Retinal pigment epithelial cell (primary cell): ENCODE measurements at places on chromosomes 1 and 21.

DNA sequence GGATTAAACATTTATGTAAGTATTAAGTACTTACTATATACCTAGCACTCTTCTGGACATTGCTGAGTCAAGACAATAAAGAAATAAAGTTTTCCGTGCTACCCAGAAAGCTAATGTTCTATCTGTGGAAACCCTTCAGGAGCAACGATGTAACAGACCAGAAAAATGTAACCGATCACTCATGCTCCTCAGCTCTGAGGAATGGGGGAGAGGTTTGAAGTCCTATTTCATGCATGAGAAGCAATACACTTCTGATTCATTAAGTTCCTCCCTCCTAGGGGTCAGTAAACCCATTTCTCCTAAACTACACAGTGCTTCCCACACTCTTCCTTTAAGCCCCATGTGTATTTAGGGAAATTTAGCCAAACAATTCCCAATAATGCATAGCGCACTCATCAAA, 25.6 kb upstream of the KAZN start:
- no peak for DNase-seq

- peak; percentile 71 for DNase-seq
These were observed 80.1 kb downstream of the STUM start for GRCh38 chr1:226628612-226629155.

- no peak for DNase-seq
These were observed 59.2 kb downstream of the IARS2 start for GRCh38 chr1:220153147-220153546.

DNA sequence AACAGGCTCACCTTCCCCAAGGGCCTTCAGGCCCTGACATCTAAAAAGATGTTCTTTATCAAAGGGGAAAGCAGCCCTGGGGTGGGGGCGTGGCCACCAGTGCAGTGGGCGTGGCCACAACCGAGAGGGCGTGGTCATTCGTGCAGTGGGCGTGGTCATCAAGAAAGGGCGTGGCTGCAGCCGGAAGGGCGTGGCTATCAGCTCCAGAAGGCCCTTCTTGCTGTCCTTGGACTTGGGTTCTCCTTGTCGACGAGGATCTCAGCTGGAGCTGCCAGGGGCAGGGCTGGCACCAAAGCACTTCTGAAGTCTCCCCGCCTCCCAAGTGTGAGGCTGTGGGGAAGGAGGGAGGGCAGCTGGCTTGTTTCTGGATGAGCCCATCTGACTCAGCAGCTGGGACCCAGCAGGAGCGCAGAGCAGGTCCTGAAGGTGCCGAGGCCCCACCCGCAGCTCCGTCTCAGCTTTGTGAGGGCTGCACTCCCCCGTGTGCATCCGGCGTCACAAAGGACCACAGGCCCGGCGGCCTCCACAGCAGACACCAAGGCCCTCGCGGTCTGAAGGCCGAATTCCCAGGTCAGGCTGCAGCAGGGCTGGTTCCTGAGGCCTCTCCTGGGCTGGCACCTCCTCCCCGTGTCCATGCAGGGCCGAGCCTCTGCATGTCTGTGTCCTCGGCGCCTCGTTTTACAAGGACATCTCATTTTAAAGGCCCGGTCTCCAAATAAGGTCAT, 12.8 kb downstream of the PDE9A start:
- DNase-seq: no peak

GRCh38 chr1:35884934-35885333, 1.9 kb downstream of the AGO1 start:
- no peak for DNase-seq

- no peak for DNase-seq
These were observed 579 bp upstream of the TENT5C start for GRCh38 chr1:117605164-117605773.

DNA sequence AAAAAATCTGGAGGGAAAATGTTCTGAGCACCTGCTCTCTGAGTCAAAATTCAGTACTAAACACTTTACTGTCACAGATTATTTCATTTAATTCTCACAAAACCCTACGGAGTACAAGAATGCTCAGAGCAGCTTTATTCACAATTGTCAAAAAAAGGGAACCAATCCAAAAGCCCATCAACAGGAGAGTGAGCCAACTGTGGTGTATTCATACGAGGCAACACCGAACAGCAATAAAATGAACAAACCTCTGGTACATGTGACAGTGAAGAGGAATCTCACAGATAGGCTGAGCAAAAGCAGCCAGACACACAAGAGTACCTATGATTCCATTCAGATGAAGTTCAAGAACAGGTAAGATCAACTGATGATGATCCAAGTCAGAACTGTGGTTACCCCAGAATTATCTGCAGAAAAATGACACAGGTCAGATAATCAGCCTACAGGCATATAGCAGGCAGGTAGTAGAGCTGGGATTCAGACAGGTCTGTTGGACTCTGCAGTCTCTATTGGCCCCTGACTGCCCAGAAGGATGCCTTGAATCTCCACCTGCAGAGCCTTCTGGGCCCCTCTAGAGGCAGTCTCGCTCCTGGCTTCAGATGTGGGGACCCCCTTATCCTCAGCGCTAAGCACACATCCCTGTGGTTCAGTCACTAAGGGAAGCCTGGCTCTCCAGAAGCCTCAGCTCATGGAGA, 19.2 kb downstream of the SLC9A1 start:
- no peak for DNase-seq

- no peak for DNase-seq
These were observed 19.2 kb upstream of the SLC44A5 start for GRCh38 chr1:75630004-75630594.

DNA sequence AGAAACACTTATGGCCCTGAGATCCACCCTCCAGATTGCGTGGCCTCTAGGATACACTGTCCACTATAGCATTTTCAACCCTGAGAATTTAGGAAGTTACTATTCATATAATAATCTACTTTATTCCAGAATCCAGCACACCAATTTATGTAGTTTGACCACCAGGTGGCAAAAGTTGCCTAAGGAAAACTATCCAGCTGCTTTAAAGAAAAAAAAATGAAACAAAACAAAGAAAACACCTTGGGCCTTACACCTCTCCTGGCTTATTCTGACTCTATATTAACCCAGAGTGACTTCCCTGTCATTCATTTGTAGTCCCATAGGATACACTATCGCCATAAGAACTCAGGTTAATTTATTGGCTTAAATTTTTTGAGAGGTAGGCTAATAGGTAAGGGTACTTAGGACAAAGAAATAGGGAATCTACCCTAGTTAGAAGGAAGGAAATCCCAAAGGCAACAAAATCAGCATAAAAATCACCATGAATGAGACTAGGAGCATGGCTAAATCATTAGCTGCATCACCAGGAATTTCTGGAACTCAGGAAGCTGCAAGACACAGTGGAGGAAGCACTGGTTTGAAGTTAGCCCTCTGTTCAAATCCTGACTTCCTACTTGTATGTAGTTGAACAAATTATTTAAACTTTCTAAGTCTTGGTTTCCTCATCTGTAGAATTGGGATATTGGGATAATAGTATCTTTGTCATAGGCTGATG, 107.5 kb downstream of the SPAG17 start:
- DNase-seq: no peak

- no peak for DNase-seq
These were observed 80.8 kb upstream of the DYNLT5 start for GRCh38 chr1:66671455-66671854.

DNA sequence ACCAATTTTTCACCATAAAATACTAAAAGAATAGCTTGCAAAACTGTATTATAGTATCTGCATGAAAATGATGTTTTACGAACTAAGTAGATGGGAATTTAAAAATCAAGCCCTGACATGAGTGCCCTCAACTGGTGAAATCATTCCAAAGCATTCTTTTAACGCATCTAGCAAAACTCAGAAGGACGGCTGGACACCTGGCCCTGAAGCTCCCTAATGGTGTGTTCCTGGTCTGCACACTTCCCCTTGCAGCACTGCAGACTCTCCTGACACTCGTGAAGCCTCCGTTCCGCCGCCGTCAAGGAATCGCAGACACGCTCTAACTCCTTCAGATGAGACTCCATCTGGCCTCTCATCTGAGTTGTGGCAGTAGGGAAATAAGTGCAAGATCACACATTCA, 39.9 kb downstream of the ODF2L start:
- no peak for DNase-seq

DNA sequence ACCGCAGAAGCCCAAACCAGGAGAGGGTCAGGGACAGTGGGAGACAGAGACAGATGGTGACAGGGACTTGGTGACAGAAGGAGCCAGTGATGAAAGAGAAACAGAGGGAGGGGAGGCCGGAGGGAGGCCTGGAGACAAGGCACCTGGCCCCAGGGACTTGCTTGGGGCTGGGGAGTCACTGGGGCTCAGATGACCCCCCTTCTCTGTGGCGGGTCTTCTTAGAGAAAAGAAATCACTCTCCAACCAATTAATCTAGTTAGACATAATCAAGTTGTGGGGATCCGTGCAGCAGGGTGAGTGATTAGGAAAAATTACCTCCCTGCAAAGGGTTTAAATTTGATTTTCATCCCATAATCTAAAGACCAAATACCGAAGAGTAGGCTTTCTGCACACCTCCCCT, 519.8 kb downstream of the PTPRU start:
- DNase-seq: no peak

- DNase-seq: no peak
These were observed 5.9 kb downstream of the SMG7 start for GRCh38 chr1:183477986-183478781.

GRCh38 chr21:44854391-44854663, 19.2 kb downstream of the PTTG1IP start:
- no peak for DNase-seq

GRCh38 chr1:229209816-229210215, 61.1 kb upstream of the RAB4A start:
- DNase-seq: no peak

GRCh38 chr1:64601207-64601606, 131.3 kb downstream of the CACHD1 start:
- no peak for DNase-seq

- DNase-seq: no peak
These were observed 6.2 kb upstream of the OSCP1 start for GRCh38 chr1:36456391-36456928.

DNA sequence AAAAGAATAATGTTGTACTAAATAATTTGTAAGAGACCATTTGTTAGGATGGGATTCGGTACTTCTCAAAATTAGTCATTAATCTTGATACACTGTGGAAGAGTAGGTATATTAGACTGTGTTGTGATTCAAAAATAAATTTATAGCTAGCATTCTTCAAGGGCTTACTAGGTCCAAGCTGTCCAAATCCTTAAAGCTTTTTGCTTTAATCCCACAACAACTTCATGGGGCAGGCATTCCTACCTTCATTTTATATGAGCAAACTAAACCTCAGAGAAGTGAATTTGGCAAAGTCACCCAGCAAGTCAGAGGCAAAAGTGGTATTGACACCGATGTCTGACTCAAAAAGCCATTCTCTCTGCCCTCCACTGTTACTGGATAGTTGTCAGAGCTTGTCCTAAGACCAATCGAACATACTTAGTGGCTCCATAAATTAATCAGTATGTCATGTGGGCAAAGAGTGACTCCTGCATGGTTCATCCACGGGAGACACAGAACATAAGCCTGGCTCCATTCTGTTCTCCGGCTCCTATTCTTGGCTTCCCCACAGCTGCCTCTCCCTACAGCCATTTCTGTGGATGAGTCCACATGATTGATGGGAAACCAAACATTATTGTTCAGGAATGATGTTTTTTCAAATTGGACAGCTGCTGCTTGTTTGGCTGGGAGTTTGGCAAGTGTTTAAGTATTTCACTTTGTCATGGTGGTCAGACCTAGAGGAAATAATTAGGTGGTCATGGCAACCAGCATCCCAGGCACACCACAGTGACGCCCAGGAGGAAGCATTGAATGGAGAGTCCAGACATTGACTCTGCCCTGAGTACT, 133.4 kb upstream of the FGGY start:
- DNase-seq: peak; percentile 55

DNA sequence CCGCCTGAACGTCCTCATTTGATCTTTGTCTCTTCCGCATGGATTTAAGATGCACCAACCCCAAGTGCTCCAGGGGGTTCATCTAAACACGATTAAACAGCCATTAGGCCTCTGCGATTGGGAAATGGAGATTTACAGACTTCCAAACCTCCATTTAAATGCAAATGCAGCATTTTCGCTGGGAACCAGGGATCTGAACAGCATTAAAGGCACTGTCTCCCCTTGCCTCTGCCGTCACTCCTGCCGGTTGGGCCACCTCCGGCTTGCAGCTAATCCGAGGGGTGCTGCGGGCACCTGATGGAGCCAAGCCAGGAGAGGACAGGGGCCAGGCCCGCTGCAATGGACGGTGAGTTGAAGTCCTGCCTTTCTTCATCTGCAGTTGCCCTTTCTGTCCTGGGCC, 70.3 kb upstream of the KLHDC7A start:
- no peak for DNase-seq

GRCh38 chr1:47660622-47661021, 222.8 kb downstream of the FOXD2 start:
- no peak for DNase-seq

GRCh38 chr1:204848579-204848978, 22.1 kb upstream of the NFASC start:
- no peak for DNase-seq

DNA sequence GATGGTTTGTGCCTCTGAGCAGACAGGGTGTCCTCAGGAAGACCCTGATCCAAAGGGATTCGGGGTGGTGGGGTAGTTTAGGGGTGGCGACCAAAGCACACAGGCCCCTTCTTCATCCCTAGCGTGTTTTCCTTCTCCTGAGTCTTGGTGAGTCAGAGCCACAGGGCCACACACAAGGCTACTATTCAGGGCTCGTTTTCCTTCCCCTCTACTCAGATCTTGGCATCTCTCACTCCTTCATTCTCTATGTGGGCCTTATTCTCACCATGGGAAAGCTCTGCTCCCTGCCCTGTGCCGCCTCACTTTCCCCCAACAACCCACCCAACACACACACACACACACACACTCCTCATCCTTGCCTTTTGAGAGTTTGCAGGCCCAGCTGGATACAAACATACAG, 43.6 kb upstream of the WNT2B start:
- DNase-seq: peak; percentile 20

GRCh38 chr1:32100359-32100758, 7.5 kb upstream of the KPNA6 start:
- no peak for DNase-seq

- no peak for DNase-seq
These were observed 113.5 kb downstream of the PRDM2 start for GRCh38 chr1:13813398-13814012.

DNA sequence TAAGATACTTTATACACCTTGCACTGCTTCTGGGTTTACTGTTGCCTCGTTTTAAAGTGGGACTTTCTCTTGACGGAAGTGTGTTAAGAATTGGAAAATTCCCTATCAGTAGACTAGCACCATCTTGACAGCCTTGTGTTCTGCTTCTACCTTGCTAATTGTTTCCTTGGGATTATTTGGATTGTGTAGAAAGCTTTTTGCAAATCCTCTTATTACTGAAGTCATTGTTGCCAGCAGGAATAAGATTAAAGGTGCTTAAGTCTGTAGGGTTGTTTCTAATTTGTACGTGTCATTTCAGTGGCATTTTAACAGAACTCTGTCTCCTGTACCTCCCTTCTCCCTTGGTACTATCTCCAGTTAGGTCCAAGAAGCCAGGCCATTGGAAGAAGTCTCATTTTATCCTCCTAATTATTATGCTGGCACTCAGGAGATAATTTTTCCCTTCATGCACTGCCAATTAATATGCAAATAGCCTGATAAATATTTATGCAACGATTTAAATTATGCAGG, 107.7 kb downstream of the POU2F1 start:
- DNase-seq: peak; percentile 62
